Stimulated activated CD8-positive, alpha-beta memory T cell treated with anti-CD3 and anti-CD28 coated beads, Interleukin-2, amount 100 ng/mL, for 48 hours (primary cell): ENCODE measurements at places on chromosomes 13 and 19.

- no peak for DNase-seq
These were observed 76.6 kb downstream of the TNFSF11 start for GRCh38 chr13:42650506-42650905.

- no peak for DNase-seq
These were observed 50.1 kb downstream of the CEP89 start for GRCh38 chr19:32921624-32922023.

- no peak for DNase-seq
These were observed 304.9 kb downstream of the TDRD3 start for GRCh38 chr13:60701895-60702294.

DNA sequence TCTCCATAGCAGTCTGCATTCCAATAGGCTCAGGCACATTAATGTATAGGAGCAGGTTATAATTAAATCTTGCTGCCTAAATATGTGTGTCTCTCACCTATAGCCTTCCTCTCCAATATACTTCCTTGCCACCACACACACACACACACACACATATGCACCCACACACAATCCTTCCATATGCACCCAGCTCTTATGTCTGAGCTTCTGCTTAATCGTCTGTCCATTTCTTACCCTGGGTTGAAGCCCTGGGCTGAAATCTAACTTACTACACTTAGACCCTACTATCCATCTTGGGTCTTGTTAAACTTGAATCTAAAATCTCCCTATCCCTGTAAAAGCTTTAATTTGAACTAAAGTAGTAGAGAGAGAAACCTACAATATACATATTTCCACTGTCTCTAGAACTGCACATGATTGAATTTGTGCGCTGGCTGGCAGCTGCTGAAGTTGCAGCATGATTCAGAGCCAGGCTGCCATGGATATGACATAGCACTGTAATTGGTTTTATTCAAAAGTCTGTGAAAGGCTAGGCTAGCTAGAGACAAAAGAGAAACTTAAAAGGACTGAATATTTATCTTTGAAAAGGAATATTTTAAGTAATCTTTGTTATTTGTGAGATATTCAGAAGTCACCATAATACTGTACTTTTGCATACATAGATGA, 25.7 kb upstream of the FREM2 start:
- no peak for DNase-seq

- DNase-seq: no peak
These were observed 268.7 kb downstream of the SHISA2 start for GRCh38 chr13:25783076-25783475.

DNA sequence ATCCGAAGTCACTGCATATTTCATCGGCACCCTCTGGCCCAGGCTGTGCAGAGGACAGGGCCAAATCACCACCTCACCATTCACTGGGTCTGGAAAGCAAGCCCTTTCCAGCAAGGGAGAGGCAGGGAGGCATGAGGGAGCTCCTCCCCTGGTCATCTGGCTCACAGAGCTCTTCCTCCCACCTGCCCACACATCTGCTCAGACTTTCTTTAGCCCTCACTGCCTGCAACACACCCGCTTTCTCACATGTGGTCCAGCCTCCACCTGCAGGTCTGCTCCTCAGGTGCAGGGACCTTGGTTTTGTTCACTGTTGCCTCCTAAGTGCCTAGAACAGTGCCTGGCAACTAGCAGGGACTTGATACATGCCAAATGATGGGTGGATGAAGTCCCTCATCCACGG, 21.0 kb upstream of the SLC35E1 start:
- DNase-seq: no peak

- DNase-seq: no peak
These were observed 10.8 kb downstream of the LDLR start for GRCh38 chr19:11100049-11100448.

DNA sequence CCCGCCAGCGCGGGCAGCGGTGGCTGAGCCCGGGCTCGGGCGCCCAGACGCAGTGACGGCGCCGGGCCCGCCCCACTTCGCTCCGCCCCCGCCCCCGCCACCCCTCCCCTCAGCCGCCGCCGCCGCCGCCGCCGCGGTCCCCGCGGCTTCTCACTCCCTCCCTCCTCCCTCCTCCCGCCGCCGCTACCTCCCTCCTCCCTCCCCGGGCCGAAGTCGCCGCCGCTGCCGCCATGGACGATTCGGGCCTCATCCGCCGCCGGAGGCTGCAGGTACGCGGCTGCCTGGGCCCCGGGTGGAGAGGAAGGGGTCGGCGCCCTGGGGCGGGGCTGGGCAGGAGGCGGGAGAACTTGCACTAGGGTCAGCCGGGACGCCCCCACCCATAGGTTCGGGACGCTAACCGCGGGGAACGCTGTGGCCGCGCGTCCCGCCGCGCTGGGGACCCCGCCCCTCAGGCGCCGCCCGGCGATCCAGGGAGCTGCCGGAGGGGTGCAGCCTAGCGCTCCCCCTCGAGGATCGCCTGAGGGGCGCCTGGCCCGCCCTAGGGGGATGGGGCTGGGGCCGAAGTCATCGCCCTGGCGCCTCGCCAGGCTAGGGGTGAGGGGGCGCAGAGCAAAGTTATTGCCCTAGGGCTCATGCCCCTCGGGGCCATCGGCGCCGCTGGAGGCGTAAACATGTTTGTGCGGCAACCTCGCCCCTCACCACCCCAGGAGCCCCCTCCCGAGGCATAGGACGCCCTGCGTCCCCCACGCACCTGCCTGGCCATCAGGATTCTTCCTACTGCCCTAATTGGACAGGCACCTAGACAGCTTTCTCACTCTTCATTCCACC, 427 bp downstream of the RTBDN start:
- no peak for DNase-seq

DNA sequence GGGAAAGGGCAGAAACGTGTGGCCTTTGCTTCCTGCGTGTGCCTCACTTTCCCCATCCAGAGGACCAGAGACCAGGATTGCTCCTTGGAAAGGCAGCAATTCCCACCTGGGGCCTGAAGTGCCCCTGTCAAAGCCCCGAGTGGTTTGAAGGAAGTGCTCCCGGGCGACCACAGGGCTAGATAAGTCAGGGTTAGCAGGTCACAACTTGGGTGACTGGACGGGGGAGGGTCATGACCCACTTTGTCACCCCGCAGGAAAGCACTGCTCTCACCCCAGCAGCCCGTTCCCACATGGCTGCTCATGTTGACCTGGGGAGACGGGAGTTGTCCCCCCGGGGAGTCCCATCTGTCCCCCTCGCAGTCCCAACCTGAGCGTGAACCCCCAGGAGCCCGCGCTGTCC, 459 bp downstream of the PRAM1 start:
- DNase-seq: no peak

- no peak for DNase-seq
These were observed 301.9 kb downstream of the SPRY2 start for GRCh38 chr13:80039000-80039399.

DNA sequence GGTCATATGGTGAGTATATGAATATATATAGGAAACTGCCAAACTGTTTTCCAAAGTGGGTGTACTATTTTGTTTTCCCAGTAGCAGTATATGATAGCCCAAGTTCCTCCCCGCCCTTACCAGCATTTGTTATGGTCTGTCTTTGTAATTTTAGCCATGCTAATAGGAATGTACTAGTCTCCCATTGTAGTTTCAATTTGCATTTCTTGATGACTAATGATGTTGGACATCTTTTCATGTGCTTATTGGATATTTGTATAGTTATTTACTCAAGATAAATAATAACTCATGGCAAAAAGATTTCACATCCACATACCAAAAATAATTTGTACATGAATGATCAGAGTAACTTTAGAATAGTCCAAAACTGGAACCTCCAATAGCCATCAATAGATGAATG, 75.3 kb upstream of the SERP2 start:
- no peak for DNase-seq

DNA sequence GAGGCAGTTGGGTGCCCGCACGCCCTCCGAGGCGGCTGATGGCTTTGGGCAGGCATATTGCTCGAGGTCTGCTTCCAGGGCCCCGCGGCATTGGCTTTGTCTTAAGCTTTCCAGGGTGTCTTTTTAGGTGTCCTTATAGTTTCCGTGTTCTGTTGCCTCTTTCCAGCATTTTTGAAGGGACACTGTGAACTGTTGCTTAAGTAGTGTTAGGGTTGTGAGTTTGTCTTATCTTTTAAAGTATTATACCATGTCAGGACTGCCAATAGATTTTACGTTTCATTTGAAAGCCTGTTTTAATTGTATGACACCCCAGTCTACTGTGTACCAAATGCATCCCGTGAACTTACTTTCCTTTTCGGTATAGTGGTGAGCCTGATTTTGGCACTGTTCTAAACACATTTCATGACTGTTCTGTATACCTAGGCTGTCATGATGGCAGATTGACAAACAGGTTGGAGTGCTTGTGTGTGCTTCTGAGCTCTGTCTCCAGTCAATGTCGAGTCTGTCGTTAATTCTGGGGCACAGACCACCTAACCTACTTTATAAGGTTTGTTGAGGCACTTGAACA, 656 bp downstream of the PCCA start:
- no peak for DNase-seq

DNA sequence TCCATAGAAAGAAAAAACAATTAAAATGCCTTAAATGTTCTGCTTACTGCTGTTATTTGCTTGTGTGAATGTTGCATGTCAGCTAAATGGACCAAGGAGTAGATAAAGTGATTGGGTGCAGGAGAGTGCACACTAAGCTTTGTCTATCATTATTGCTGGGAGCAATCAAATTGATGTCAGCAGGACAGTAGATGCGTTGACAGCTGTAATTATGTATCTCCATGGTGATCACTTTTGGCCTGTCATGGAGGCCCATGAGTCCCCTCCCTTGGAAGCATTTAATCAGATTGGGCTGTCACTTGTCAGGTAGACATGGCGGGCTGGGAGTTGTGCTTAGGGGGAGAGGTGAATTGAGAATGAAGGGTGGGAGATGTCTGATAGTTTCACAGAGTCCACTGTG, 215.3 kb downstream of the PCCA start:
- DNase-seq: no peak

DNA sequence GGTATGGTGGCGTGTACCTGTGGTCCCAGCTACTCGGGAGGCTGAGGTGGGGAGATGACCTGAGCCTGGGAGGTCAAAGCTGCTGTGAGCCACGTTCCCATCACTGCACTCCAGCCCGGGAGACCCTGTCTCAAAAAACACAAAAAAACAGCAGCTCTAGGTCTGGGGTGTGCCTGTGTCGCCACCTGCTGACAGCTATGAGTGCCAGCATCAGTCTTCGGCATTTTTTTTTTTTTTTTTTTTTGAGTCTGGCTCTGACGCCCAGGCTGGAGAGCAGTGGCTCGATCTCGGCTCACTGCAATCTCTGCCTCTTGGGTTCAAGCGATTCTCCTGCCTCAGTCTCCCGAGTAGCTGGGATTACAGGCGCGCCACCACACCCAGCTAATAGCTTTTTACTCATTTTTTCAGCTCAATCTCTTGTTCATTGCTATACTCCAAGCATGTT, 10.1 kb downstream of the AP2S1 start:
- DNase-seq: peak; percentile 15

DNA sequence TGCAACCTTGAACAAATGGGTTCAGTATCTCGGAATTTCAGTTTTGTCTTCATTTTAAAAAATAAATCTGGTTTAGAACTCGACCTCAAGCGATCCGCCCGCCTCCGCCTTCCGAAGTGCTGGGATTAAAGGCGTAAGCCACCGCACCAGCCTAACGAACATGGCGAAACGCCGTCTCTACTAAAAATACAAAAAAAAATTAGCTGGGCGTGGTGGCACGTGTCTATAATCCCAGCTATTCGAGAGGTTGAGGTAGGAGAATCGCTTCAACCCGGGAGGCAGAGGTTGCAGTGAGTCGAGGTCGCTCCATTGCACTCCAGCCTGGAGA, 571 bp downstream of the ZNF302 start:
- DNase-seq: no peak

DNA sequence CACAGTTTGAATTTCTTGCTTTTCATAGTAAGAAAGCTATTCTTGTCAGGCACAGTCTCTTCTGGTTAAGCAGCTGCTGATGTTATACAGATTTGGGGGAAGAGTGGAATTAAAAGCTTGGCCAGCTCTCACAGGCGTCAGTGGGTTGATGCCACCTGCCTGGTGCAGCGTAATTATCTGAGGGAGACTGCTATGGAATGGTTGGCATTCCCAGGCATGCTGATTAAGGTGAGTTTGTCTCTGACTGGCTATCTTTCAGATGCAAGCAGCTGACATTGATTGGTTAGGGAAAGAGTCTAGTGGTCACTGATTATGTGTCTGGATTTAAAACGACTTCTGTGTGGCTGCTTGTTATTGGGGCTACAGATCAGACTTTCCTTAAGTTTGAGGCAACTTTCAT, 948.4 kb downstream of the UQCRFS1 start:
- no peak for DNase-seq

GRCh38 chr13:80939581-80939980, 598.7 kb upstream of the SPRY2 start:
- no peak for DNase-seq

DNA sequence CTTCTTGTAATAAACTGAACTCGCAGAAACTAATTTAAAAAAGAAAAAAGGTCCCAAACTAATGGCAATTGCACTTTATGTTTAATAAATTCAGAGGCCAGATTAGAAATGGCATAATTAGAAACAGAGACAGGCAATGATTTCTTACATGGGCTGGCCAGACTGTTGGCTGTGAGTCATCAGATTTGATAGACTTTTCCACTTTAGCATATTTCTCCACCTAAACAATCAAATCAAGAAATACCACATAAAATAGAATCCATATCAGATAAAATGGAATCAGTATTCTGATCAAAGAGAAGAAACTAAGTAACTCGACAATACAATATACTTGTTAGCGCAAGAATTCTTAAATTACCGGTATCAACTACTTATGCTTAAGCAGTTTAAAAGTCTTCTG, 29.0 kb downstream of the EXOSC8 start:
- DNase-seq: no peak

DNA sequence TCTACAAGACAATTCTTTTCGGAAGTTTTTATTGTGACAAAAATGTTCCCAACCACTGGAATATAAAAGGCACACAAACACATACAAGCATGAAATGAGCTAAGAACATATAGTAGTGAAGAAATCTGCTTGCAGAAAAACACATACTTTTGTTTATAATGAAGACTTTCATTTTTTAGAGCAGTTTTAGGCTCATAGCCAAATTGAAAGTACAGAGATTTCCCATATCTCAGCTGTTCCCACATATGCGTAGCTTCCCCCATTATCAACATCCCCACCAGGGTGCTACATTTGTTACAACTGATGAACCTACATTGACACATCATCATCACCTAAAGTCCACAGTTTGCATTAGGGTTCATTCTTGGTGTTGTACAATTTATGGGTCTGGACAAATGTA, 249.4 kb downstream of the KCTD12 start:
- DNase-seq: no peak

GRCh38 chr13:47564041-47564440, 437.0 kb downstream of the SUCLA2 start:
- no peak for DNase-seq
